ENCODE measurements at places on chromosomes 12 and 14.

DNA sequence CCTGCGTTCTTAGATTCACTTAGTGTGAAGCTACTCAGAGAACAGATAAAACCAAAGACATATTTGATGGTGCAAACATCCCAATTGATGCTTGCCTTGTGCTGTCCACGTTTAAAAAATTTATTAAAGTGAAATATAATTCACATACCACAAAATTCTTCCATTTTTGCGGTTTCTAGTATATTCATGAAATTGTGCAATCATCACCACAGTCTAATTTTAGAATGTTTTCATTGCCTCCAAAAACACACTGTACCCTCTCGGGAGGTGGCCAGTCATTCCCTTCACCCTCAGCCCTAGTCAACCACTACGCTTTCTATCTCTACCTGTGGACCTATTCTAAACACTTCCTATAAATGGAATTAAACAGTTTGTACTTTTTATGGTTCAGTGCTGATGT, 1109.2 kb downstream of the FLRT2 start:
- no peak for DNase-seq

- DNase-seq: no peak
Measured at GRCh38 chr14:68680541-68681051, 112.3 kb downstream of the ZFP36L1 start.

DNA sequence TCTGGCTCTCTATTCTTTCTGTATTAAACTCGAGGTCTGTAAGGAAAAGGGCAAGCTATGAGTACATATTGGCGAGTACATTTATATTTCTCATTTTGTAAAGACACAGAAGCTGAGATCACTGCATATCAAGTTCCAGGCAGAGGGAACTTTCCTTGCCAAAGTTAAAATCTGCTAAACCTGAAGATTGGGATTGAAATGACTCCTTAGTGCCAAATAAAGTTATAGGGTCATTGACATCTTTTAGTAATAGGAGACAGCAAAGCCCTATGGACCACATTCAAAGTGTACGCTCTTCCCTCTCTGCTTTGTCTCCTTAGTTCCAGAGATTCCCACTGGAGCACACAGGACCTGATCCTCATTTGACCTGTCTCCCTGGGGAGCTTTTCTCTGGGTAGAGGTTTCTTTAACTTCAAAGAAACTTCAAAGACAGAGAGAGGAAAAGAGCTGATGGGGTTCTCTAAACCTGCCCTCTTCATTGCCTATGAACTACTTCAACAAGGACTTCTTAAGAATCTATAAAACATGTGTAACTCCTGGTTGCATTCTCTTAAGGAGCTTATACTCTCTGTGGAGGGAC, 42.6 kb upstream of the PTPRR start:
- no peak for DNase-seq

DNA sequence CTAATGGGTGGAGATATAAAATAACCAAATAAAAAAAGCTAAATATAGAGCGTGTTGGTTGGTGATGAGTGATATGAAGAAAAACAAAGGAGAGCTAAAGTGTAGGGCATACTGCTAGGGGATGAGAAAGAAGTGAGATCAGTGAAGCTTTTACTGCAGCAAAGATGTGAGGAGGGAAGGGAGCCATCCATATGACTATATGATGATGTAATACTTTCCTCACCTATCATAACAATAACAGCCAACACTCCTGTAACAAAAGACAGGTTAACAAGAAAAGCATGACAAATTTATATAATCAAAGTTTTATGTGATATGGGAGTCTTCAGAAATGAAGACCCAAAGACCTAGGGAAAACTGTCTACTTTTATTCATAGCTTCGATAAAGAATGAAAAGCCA, 57.4 kb upstream of the LRFN5 start:
- DNase-seq: no peak

GRCh38 chr14:58638231-58639197, 752 bp downstream of the DACT1 start:
- no peak for DNase-seq

DNA sequence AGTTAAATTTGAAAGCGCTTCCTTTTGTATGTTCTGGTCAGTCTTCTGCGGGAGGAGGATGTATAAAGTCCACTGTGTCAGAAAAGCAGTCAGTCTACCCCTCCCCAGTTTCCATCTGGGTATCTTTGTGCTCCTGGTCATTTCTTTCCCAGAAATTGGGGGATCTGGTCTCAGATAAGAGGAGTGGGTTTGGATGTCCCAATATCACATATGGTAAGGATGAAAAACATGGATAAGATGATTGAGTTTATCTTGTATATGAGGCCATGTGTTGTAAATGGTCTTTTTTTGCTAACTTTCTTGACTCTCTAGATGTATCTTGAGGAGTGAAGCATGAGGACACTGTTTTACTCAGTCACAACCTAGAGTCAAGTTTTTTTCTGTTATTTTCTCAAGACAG, 186.8 kb upstream of the HIF1A start:
- DNase-seq: no peak

DNA sequence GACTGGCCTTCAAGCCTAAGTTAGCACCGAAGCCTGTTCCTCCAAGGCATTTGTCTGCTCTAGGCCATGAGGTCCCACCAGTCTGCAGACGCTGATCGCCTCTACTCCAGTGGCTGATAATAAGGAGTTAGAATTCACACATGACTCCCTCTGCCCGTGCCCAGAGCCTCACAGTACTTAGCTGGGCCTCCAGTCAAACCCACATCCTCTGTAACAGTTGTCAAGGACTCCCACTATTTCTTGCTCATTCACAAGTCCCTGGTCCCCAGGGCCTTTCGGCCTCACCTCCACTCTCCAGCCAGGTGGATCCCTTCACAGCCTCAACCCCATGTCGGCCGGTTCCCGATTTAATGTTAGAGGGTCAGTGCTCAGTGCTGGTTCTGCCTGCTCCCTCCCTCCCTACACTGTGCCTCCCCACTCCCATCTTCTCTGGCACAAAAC, 6.3 kb upstream of the KRT5 start:
- no peak for DNase-seq

DNA sequence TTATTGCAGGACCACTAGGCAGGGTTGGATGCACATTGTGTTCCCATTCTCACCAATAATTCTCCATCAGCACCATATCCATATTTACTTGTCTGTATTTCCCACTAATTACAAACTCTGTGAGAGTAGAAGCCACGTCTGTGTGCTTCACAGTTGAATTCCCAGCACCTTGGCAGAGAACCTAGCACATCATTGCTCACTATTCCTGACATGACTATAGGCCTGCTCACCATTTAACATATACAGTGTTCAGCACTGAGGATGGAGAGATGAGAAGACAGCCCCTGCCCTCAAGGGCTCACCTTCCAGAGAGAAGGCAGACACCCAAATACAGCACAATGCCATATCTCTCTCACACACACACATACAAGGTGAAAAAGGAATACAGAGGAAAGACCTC, 5.0 kb downstream of the DAD1 start:
- no peak for DNase-seq

DNA sequence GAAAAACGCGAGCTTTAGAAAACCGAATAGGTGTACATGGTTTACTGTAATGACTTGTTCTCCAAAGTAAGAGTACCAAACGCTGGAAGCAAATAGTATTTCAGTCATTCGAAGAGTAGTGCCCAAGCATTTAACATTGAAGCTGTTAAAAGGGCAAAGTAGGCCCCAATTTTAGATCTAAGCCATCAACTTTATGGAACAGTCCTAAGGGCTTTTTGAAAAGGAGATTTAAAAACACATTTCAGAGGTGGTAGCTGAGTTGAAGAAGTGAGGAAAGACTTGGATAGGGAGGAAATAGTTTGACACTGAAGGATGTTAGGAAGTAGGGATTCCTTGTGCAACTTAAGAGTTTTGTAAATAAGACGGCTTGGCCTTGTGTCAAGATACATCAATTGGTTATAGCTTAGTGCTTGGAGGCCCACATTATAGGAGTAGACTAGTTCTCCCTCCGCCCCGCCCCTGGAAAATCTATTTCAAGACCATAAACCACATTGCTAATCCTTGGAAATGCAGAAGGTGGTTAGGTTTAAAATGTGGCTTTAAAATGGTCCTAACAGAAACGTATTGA, 783 bp upstream of the TUBA1B start:
- DNase-seq: no peak

DNA sequence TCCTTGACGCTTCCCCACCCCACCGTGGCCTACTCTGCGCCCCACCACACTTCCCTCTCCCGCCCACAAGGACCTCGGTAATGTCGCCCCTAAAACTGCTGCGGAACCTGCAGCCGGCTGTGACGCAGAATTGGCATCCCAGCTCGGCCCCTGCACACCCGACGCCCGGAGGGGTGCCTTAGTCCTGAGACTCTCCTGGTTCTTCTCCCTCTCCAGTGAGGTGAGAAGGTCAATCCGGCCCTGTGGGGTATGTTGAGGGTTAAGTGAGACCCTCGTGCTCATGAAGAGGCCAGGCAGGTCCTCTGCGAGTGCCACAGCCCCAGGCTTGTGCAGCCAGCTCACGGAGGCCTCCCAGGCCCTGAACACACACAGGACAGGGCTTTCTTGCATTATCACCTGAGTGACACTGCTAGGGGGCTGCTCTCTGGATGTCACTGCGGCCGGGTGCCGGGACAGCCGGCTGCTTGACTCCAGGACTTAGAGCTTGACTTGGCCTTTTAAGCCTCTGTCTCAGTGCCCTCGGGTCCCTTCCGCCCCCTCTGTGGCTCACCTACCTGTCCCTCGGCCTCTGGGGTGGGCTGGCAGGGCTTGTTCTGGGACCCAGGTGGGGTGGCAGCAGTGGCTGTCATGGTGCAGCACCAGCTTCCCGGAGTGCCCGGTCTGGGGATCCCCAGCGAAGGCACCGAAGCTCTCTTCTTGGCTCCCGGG, 106.9 kb upstream of the C14orf180 start:
- DNase-seq: no peak

- no peak for DNase-seq
Measured at GRCh38 chr14:22980672-22981089, 1.7 kb downstream of the AJUBA start.

GRCh38 chr12:4860741-4861140, 49.0 kb upstream of the KCNA1 start:
- no peak for DNase-seq

DNA sequence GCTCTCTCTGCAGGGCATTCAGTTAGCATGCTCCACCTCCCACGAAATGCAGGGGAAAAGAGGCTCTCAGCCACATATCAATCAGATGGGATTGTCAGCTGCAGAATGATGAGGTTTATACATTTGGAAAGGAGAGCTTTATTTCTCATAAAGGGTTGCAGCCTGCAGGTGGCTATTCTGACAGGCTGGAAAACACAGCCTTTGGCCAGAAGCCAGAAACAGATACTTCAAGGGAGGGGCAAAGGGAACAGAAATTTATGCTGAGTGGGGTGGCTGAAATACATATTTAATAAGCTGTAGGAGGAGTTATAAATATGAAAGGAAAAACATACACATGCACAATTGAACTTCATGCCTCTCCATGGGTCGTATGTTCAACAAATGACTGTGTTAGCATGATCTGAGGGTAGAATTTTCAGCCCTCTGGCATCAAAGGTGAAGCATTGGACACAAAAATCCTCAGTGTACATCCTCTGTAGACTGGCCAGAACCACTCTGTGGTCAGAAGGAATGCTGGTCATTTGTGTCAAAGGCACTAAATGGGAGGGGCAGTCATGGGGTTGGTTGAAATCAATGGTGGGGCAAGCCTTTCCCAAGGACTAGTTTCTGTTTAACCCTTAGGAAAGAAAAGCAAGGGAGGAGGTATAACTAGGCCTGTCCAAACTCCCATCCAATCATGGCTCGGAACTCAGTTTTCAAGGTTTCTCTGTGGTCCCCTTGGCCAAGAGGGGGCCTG, 62.4 kb downstream of the TMX1 start:
- no peak for DNase-seq

DNA sequence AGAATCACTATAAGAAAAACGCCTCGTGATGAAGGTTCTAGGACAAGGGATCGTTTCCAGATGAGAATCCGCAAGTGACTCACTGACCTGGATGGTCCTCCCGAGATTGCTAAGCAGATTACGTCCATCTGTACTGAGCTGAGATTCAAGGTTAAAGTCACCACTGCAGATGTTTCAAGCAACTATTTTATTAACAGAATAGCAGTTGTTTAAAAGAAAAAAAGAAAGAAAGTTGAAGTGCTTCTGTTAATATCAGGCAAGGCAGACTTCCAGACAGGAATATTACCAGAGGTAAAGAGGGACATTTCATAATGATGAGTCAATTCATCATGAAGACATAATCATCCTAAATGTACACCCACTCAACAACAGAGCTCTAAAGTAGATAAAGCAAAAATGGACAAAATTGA, 17.9 kb downstream of the PXN start:
- no peak for DNase-seq

DNA sequence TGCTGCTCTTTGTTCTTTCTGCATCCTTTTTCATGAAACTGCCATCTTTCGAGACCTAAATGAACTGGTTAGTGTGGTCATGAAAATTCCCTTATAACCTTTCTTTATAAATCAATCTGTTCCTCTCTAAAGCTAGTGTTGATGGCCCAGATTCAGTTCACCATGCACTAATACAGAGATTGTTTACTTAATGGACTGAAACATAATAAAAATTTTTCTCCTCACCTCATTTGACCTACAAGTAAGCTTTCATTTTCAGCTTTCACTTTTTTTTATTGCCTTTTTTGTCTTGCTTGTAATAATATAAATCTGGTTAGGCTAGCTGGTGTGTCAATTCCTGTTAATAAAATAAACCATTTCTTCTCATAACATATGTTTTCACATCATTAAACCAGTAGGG, 183.8 kb downstream of the CCDC59 start:
- no peak for DNase-seq

DNA sequence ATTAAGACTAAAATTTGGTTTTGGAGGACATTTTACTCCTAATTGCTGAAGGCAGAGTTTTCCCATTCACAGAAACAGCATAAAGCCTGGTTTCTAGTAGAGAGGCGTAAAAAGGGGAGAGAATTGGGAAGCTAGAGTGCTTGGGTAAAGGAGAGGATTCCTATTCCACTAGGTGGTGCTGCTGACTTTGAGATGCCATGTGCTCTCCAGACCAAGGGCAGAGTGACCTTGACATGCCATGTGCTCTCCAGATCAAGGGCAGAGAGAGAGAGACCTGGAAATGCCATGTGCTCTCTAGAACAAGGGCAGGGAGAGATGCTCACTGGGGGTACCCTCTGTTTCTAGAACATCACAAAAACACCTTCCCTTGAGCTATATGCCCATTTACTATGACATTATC, 176.2 kb upstream of the PDZRN4 start:
- no peak for DNase-seq
